Trophoblast cell (in vitro differentiated cells and primary cell): ENCODE measurements at places on chromosomes 4 and X.

- DNase-seq: no peak
Measured at GRCh38 chr4:11367371-11367770, 61.3 kb downstream of the HS3ST1 start.

DNA sequence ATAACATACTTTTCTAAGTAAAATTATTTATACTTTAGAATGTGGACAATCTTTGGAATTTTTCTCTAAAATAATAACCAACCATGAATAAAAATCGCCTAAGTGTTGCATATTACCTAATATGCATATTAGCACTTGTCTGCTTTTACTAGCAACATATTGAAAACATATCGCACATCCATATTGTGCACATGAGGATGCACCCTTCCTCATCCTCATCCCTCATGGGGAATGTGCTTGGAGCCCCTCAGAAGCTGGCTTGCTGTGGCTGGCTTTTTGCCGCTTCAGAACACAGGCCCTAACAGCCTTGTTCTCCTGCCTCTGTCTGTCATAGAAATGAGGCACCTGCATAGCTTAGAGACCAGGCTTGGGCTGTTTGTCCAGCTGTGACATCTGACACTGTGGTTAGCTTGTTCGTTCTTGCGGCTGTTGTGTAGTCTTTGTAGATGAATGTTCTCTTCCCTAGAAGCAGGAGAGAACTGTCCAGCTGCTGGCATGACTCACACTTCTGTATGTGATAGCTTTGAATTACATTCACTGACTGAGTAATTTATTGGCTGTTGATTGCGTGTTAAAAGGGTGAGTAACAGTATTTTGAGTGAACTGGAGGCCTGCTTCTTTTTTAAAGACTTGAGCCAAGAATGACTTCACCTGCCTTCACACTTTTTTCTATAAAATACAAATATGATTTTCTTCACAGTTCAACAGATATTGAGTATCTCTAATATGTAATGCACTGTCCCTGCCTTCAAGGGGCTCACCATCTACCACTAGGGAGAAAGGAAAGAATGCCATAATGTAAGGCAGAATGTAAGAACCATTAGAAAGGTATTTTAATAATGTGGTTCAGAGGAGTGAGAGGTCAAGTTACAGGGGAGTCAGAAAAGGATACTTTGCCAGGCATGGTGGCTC lies 81.9 kb downstream of the HMGB2 start:
- DNase-seq: peak; percentile 88

DNA sequence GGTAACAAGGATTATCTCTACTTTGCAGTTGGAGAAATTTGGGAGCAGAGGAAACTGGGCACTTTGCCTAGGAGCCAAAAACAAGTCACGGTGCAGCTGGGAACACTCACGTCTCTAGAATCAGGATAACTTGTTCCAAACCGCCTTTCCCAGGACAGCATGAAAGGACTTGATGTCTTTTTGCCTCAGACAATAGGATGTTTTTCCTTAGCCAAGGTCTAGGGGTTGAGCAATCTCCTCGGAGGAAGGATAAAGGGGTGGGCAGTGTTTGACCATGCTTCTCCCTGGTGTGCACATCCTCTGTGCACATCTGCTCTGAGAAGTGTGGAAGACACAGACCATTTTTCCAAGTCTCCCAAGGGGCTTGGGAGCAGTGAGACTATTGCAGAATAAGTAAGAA lies 1.7 kb upstream of the SPARCL1 start:
- no peak for DNase-seq

- DNase-seq: no peak
Measured at GRCh38 chr4:19038231-19038630, 1016.7 kb upstream of the LCORL start.

DNA sequence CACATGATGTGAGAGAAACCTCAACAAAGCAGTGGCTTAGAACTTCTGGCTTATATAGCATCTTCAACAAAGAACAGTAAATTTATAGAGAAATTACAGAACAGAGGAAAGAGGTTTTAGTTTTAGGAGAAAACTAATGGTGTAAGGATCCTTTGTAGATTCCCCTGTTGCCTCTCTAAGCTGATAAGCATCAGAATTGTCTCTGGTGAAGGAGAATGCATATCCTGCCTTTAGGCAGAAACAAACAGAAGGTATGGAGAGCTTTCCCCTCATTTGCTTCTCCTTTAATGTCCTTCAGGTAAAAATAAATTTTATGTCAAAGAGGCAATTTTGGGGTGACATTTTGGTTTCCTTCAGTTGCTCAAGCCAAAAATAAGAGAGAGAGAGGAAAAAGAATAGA lies 625.9 kb downstream of the CCSER1 start:
- DNase-seq: no peak

- DNase-seq: peak; percentile 33
Measured at GRCh38 chrX:71178908-71179307, 34.3 kb downstream of the NLGN3 start.

GRCh38 chrX:31110657-31111056 lies 38.8 kb upstream of the FTHL17 start:
- no peak for DNase-seq

- peak; percentile 24 for DNase-seq
Measured at GRCh38 chr4:111208970-111209369, 586.1 kb upstream of the PITX2 start.

DNA sequence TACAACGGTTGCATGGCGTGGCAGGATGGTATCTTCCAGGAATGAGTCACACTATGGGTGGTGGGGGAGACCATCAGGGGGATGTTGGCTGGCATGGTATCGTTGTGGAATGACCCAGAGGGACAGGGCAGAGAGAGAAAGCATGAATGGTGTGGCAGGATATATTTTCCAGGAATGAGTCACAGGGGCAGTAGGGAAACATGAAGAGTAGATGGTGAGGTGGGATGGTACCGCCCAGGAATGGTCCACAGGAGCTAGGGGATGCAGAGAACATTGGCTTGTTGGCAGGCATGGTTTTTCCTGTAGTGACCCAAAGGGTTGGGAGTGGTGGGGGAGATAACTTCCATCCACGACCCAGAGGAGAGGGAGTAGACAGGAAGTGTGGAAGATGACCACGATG lies 62.4 kb downstream of the MAOA start:
- DNase-seq: peak; percentile 61

DNA sequence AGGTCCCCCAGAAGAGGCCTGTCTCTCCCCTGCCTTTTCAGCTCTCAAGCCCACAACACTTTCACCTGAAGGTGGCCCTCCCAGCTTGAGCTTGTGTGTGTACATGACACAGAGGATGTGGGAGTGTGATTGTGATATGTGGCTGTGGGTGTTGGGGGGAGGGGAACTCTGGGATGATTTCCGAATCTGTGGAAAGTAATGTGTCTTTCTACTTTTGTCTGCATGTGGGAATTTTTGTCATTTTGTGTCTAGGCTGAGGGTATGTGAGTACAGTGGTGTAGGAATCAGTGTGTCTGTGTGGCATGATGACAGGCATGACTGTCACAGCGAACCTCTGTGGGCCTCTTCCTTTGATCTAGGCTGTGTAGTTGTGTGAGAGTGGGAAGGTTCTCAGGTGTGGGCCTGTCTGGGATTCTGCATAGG lies 6.4 kb downstream of the SYP start:
- DNase-seq: no peak

DNA sequence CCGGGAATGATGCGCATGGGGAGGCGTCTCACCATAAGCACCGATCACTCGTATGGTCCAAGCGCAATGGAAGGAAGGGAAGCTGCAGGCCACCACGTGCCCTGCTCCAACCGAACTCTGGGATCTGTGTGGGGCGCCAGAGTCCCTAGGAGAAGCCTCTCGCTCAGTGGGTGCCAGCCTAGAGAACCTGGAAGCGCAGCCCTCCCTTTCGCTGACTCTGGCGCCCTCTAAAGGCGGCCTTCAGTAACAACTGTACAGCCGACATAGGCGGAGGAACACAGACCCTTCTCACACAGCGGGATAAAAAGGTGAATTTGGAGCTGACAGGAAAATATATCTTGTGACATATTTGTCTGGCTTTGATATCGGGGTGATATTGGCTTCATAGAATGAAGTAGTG lies 76.0 kb downstream of the INTS6L start:
- DNase-seq: peak; percentile 13

- no peak for DNase-seq
Measured at GRCh38 chr4:188198982-188199792, 59.9 kb downstream of the TRIML1 start.

- DNase-seq: no peak
Measured at GRCh38 chrX:1244164-1245076, 24.2 kb upstream of the CSF2RA start.
